ENCODE measurements at places on chromosomes 16 and 17. TPM values are rescaled to one million over a fixed set of nuclear protein-coding genes. Genes with fewer than 3 reads are reported as not detected.
A peak's percentile ranks its signal among the peaks of the same experiment; 100 is the strongest.

GRCh38 chr17:78477913-78478756, 99.1 kb downstream of the DNAH17 start:
- DNase-seq: no peak

DNA sequence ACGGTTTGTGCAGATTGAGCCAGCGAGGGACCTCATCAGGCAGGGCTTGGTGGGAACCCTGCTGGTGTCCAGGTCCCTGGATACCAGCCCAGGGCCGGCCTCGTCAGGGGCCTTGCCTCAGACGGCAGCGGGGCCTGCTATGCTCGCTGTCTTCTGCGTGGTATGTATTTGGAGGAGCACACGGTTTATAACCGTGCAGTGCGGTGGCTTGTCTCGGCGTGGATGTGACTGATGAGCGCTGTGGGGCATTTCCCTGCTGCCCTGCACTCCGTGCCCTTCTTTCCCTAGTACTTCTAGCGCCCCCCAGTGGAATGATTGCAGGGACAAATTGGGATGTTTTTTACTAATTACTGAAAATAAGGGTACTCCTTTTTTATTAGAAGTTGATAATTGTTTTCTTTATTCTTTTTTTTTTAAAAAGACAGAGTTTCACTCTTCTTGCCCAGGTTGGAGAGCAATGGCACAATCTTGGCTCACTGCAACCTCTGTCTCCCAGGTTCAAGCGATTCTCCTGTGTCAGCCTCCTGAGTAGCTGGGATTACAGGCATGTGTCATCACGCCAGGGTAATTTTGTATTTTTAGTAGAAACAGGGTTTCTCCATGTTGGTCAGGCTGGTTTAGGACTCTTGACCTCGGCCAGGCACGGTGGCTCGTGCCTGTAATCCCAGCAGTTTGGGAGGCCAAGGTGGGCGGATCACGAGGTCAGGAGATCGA, 15.3 kb downstream of the TBCD start:
- peak; percentile 19 for DNase-seq

PLXDC1 gene
- total RNA-seq: 1.2 TPM

DNA sequence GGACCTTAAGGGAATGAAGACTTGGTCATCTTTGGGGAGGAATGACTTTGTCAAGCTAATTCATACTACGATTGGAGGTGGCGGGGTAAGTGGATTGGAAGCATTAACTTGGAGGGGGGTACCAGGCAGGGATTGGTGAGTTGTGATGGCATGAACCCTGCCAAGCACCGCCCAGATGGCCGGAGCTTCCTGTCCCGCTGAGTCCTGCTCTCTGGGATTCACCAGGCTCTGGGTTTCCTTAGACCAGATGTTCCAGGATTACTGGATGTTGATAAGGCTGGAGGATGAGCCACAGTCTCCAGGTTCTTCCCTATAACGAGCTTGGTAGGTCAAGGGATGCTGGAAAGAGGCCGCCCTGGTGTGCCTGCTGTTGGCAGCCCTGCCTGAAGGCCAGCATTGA, 154.9 kb downstream of the SDK2 start:
- DNase-seq: no peak

DNA sequence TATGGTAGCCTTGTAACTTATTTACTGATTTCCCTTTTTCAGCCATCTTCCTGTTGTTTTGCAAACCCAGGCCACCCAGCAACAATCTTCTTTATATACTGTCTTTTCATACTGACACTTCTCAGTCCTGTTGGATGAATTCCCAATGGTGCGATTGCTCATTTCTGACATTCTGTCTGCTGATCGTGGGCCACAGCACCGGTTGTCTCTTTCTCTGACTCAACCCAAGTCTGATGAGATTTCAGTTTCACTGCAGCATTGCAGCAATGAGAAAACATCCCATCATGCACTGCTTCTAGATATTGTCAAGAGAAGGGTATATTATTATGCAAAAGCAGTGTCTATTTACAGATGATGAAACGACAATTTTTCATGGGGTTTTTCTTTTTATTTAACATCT, 349.2 kb upstream of the HSBP1 start:
- DNase-seq: peak; percentile 87

- no peak for DNase-seq
Measured at GRCh38 chr17:81539961-81540675, 11.9 kb downstream of the FSCN2 start.

DNA sequence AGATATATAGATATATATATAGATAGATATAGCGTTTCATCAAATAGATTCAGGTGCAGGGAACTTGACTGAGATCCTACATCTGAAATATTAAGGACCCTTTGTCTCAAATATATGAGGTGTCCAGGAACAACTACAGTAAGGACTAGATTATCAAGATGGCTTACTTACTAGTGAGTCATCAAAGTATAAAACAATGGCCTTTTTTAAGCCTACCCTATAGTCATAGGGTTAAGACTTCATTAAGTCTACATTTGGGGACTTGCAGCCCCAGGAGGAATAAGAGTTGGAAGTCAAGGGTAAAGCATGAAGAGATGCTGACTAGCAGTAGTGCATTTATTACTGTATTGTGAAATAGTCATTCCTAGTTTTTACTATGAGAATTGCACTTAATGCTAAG, 1023.4 kb downstream of the CDH11 start:
- no peak for DNase-seq

GRCh38 chr17:47287639-47288038, 34.0 kb downstream of the ITGB3 start:
- no peak for DNase-seq

- DNase-seq: peak; percentile 22
Measured at GRCh38 chr16:66605979-66606751, 1.7 kb downstream of the CMTM3 start.

CSH1 gene
- not detected for total RNA-seq

DNA sequence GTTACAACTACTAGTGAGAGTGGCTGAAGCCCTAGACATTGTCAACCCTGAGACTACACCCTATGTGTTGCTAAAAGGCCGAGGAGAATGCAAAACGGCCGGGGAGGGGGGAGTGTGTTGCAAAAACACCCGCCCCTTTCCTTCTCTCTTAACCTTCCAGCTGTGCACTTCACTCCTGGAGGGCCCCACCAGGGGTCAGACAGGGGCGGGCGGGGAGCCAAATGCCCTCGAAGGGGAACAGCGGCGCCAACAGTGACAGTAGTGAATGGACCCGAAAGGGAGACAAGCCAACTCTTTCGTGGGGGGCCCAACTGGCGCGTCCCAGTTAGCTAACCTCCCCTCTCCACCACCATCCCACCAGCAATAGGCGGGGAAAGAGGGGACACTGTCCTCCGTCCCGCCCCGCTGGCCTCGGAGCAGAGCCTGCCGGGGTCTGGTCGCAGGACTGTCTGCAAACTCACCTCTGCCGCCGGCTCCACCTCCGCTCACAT, 352 bp downstream of the MARF1 start:
- DNase-seq: peak; percentile 59

DNA sequence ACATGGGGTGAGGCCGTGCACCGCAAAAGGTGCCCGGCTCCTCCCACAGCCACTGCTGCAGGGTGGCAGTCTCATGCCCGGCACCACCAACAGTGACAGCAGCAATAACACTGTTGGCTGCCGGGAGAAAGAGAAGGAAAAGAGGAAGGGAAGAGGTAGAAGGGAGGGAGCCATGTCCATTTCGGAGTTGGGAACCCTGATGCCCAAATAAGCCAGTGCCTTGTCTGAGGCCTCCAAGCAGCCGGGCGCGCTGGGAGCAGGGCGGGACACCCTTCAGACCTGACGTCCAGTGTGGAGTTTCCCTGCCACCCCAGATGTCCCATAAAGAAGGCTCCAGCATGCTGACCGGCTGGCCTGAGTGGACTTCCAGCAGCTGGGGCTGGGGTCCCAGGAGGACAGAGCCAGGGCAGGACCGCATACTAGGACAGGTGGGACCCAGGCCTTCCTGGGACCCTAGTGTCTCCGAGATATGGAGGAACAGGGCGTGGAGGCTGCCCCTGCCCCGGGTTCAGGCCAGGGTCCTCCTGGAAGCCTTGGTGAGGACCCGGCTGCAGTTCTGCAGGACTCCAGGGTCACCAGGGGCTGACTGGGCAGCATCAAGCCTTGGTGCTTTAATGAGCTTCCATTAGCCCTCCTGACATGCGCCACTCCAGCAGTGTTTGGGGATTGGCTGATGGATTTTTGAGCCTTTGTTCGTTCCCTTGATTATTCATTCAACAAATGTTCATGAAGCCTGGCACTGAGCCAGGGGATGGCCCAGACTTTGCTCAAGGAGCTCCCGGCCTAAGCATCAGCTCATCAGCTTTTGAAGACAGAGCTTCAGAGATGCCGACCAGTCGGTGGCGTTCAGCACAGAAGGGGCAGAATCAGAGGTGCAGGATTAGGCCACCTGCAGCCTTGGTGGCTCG, 223.6 kb upstream of the CIBAR2 start:
- no peak for DNase-seq

GRCh38 chr17:4676791-4677190, 27.1 kb downstream of the PELP1 start:
- no peak for DNase-seq

DNA sequence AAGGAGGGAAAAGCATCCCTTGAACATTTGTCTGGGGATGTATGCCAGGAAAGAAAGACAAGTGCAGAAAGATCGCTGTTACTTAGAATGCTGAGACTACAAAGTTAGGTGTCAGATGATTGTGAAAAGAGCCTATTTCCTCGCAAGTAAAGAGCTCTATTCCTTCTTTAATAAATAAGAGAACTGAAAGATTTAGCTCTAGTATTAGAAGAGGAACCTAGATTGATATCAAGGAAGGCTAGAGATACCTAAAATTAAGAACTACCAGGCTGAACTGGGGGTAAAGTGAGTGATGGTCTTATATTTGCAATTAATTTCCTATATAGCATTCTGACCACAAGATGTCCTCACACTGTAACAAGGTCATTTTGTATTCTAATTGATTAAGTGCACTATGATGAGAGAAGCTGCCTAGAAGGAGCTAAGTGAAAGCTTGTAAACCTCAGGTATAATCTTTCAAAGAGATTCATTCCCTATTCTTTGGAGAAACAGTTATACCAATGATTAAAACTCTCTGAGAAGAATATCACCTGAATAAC, 62.3 kb downstream of the SSH2 start:
- DNase-seq: no peak

LPO gene
- not detected for total RNA-seq

DLX3 gene
- 0.15 TPM for total RNA-seq

DNA sequence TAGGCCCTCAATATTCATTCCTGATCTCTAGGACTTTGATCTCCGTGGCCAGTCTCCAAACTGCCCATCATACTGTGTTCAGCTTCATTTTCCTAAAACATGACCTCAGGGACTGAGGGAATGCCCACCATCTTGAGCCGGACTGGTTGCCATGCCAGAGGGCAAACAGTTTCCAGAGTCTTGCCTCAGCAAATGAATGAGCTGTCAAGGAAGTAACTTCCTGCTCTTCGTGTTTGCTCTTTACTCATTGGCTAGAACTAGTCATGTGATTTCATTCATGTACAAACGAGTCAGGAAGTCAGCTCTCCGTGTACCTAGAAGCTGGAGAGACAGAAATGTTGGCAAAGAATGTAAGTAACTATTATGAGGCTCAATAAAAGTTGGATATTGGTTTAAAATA, 50.2 kb downstream of the ANKFN1 start:
- peak; percentile 77 for DNase-seq

DNA sequence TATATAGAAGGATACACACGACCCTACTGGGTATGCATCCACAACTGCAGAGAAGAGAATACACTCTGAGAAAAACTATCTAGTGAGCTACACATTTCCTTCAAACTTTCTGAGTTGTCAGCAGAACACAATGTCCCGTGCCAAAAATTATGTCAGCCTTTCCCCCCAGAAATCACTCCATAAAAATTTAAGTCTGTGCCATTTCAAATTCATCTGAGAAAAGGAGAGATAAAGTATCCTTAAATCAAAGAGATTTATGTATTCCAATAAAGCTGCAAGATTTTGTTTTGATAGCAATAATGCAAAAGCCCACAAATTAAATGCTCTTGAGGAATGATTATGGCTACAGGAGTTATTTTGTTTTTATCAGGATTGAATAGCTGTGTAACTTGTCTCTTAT, 760.1 kb downstream of the CDH11 start:
- DNase-seq: no peak

- no peak for DNase-seq
Measured at GRCh38 chr16:87539113-87539512, 46.3 kb upstream of the ZCCHC14 start.

GRCh38 chr16:354971-355461, 2.5 kb upstream of the AXIN1 start:
- DNase-seq: no peak

GRCh38 chr16:62700426-62701294, 664.4 kb upstream of the CDH8 start:
- DNase-seq: no peak

MEIOB gene
- total RNA-seq: 1.8 TPM

TNFSF13 gene
- 3.2 TPM for total RNA-seq

DNA sequence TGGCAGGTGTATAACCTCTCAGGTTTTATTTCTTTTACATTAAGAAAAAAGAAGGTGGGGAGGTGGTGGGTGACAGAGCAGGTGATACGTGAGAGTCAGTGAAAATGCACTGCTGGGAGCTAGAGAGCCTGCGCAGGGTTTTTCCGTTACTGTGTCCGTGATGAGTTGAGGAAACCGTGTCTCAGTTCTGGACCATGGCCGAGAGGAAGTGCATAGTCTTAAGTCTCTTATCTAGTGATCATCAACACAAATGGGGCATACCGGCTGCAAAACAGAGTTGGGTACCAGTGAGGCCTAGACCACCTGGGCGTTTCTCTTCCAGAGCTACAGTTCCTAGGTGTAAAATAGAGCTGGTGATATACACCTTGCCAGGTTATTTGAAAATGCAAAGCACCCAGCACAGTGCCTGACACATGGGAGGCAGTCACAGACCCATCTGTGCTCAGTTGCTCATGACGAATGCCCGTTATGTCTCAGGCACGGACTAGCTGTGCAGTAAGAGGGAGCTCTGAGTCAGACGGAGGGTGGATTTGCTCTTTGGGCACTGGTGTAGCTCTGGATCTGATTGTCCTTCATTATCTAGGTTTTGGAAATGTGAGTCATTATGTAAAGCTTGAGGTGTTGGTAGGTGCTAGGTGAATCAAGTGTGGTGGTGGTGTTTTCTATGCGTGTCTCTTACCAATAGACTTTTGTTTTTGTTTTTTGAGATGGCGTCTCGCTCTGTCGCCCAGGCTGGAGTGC, 60.9 kb downstream of the RPTOR start:
- peak; percentile 39 for DNase-seq

DNA sequence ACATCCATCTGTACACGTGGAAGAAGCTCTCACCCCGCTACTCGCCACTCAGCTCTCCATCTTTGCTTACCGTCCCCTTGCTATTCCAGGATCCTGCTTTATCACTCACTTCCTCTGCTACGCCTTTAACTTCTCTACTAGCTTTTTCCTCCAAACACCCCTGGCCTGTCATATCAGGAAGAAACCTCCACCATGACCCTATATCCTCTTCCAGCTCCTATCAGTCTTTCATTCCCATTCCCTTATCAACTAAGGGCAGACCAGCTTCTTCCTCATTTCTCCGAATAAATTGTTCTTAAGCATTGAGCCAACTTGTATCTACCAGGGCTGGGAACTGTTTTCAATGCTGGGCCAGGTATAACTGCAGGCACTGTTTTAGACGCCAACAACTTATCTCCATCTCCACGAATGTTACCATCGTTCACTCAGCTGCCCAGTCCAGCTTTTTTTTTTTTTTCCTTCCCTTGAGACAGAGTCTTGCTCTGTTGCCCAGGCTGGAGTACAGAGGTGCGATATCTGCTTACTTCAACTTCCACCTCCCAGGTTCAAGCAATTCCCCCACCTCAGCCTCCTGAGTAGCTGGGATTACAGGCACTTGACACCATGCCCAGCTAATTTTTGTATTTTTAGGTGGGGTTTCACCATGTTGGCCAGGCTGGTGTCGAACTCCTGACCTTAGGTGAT, 4.3 kb downstream of the IQCK start:
- no peak for DNase-seq

CCDC200 gene
- not detected for total RNA-seq

CPD gene
- total RNA-seq: 29.6 TPM

All from M059J (cell line).